ENCODE measurements at places on chromosomes 12 and 14. TPM values are rescaled to one million over a fixed set of nuclear protein-coding genes. Genes with fewer than 3 reads are reported as not detected.

DNA sequence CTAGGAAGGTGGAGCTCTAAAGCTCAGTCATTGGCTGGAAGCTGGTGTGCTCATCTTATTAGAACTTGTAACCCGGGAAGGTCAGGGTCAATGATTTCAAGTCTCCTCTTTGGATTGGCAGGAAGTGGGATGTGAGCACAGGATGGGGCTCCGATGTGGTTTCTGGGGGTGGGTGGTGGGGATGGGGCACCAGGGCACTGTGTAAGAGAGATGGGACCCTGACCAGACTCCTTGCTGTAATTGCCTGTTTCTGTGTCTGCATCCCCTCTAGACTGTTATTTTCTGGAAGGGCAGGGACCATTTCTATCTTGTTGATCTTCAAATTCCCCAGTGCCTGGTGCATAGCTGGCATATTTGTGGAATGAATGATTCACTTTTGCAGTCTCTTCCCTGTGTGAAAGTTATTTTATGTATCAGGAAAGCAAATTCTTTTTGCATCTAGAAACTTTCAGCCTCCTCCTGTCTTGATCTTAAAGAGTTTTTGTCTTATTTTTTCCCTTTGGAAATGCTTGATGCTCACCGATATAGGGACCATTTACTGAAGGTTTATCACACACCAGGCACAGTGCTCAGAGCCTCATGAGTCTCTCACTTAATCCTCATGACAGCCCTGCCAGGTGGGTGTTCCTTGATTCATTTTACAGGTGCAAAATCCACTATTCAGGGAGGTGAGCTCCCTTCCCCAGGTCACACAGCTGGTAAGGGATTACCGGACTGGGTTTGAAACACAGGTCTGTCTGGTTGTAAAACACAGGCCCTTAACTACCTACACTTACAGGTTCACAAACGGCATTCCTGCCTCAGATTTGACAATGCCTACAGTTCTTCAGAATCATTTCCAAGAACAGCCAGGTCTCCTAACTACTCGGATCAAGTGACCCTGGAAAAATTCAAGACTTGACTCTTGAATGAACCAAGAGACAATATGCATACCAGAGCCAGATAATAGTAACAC, 86.9 kb upstream of the IGF1 start:
- H3K36me3 ChIP-seq = peaks cover 9% of the 10 kb centered on the region
- DNase-seq = peak; percentile 88
- H3K4me3 ChIP-seq = peak overlapping the region; percentile 55

DNA sequence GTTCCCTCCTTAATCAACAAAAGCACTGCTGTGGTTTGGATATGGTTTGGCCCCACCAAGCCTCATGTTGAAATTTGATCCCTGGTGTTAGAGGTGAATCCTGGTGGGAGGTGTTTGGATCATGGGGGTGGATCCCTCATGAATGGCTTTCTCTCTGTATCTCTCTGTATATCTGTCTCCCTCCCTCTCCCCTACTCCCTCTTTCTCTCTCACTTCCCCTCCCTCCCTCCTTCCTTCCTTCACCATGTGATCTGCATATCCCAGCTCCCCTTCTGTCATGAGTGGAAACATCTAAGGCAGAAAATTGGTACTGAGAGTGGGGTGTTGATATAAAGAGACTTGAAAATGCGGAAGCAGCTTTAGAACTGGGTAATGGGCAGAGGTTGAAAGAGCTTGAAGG, 5.2 kb downstream of the GSKIP start:
- no peaks in the 10 kb centered on the region for H3K27me3 ChIP-seq
- H3K36me3 ChIP-seq = peaks cover 13% of the 10 kb centered on the region
- H3K4me3 ChIP-seq = no peak overlapping the region
- no peak for DNase-seq
- no peak overlapping the region for H3K27ac ChIP-seq

GRCh38 chr12:53676656-53677015, 753 bp upstream of the ATP5MC2 start:
- DNase-seq = no peak
- H3K4me1 ChIP-seq = peaks cover 31% of the 10 kb centered on the region
- H3K36me3 ChIP-seq = peaks cover 13% of the 10 kb centered on the region
- peak overlapping the region; percentile 97 for H3K4me3 ChIP-seq
- H3K27me3 ChIP-seq = peaks cover 11% of the 10 kb centered on the region

DNA sequence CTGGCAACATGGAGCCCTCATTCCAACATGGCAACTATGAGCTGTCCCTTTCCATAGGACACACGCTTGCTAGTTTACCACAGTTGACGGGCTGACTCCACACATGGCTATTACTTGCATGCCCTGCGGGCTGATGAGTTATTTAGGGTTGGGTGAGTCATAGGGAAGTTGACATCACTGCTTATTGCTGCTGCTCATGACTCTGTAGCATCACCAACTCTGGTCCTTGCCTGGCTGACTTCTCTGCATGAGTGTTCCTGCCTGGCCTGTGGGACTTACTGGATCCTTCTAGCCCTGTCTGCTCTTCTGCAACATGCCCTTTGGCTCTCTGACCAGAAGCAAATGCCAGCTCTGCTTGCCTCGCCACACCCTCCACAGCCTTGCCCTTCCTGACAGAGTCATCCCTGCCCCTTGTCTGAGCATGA, 199.5 kb downstream of the ANO6 start:
- peak overlapping the region; percentile 98 for H3K27ac ChIP-seq
- peaks cover 20% of the 10 kb centered on the region for H3K4me1 ChIP-seq
- H3K4me3 ChIP-seq = peak overlapping the region; percentile 22
- H3K36me3 ChIP-seq = peaks cover 30% of the 10 kb centered on the region
- DNase-seq = peak; percentile 100
- H3K27me3 ChIP-seq = no peaks in the 10 kb centered on the region

GRCh38 chr14:61503167-61503801, 181.9 kb downstream of the PRKCH start:
- DNase-seq = no peak
- H3K4me1 ChIP-seq = peaks cover 10% of the 10 kb centered on the region
- peaks cover 2% of the 10 kb centered on the region for H3K27me3 ChIP-seq
- H3K27ac ChIP-seq = no peak overlapping the region
- no peaks in the 10 kb centered on the region for H3K36me3 ChIP-seq
- no peak overlapping the region for H3K4me3 ChIP-seq

GRCh38 chr14:30560581-30560980, 1.6 kb downstream of the G2E3 start:
- no peak for DNase-seq
- H3K27me3 ChIP-seq = no peaks in the 10 kb centered on the region
- peaks cover 40% of the 10 kb centered on the region for H3K4me1 ChIP-seq
- H3K4me3 ChIP-seq = peak overlapping the region; percentile 100

LRRC9 gene
- not detected for total RNA-seq

DNA sequence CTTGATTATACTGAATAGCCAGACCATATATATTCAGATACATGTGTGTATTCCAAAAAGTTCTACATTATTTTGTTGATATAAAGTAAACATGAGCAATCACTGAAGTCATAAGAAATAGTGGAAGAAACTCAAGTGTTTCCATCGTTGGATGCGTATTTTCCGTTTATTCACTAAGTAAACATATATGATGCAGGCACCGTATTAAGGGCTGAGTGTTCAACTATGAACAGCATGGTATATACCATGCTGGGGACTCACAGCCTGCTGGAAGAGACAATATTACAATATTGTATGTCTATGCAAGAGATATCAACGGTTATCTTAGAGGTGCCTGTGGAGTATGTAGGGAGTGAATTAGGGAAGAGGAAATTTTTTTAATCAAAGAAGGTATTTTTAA, 1.2 kb downstream of the PYROXD1 start:
- H3K36me3 ChIP-seq = peaks cover 16% of the 10 kb centered on the region
- H3K27me3 ChIP-seq = no peaks in the 10 kb centered on the region
- H3K27ac ChIP-seq = peak overlapping the region; percentile 98
- peak overlapping the region; percentile 90 for H3K4me3 ChIP-seq
- H3K4me1 ChIP-seq = peaks cover 51% of the 10 kb centered on the region

- H3K36me3 ChIP-seq = no peaks in the 10 kb centered on the region
- no peak overlapping the region for H3K4me3 ChIP-seq
- no peaks in the 10 kb centered on the region for H3K4me1 ChIP-seq
- H3K27ac ChIP-seq = no peak overlapping the region
These were observed 390.0 kb downstream of the AEBP2 start for GRCh38 chr12:19829100-19829853.

DNA sequence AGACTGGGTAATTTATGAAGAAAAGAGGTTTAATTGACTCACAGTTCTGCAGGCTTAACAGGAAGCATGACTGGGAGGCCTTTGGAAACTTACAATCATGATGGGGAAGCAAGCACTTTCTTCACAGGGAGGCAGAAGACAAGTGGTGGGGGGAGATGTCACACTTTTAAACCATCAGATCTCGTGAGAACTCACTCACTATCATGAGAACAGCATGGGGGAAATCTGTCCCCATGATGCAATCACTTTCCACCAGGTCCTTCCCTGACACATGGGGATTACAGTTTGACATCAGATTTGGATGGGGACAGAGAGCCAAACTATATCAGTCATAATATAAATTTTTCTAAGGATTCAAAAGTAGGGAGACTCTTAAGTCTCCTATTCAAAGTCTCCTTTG, 46.0 kb downstream of the SPIC start:
- DNase-seq = no peak
- H3K36me3 ChIP-seq = no peaks in the 10 kb centered on the region
- H3K27me3 ChIP-seq = no peaks in the 10 kb centered on the region
- H3K4me1 ChIP-seq = no peaks in the 10 kb centered on the region

Data from HFFc6 (cell line).